M059J (cell line): ENCODE measurements at places on chromosomes 11 and 22. TPM values are rescaled to one million over a fixed set of nuclear protein-coding genes. Genes with fewer than 3 reads are reported as not detected.

SERPING1 gene
- 13.0 and 17.0 TPM in 2 replicates for total RNA-seq

OR2AG2 gene
- not detected in 2 replicates for total RNA-seq

ZP1 gene
- 1.3 TPM in 1 of 2 replicates, not detected in the other for total RNA-seq

OR4D5 gene
- not detected in 2 replicates for total RNA-seq

CHST1 gene
- 0.02 and 0.17 TPM in 2 replicates for total RNA-seq

PNPLA5 gene
- total RNA-seq: 0.05 TPM in 1 of 2 replicates, not detected in the other

C11orf97 gene
- not detected in 2 replicates for total RNA-seq

UBQLNL gene
- total RNA-seq: 0.34 TPM in 1 of 2 replicates, not detected in the other

MUC5B gene
- not detected in 2 replicates for total RNA-seq

C11orf54 gene
- 15.1 and 17.5 TPM in 2 replicates for total RNA-seq

YPEL1 gene
- 1.2 and 2.4 TPM in 2 replicates for total RNA-seq

FOSL1 gene
- 253 and 286 TPM in 2 replicates for total RNA-seq

APOBEC3A gene
- total RNA-seq: not detected in 2 replicates

VSIG10L2 gene
- total RNA-seq: not detected in 2 replicates

MS4A3 gene
- total RNA-seq: not detected in 2 replicates
